Nephron progenitor cell (in vitro differentiated cells): ENCODE measurements at places on chromosomes 3 and 15.

- no peak for DNase-seq
Observed at GRCh38 chr15:83163032-83163431, 44.6 kb downstream of the HDGFL3 start.

DNA sequence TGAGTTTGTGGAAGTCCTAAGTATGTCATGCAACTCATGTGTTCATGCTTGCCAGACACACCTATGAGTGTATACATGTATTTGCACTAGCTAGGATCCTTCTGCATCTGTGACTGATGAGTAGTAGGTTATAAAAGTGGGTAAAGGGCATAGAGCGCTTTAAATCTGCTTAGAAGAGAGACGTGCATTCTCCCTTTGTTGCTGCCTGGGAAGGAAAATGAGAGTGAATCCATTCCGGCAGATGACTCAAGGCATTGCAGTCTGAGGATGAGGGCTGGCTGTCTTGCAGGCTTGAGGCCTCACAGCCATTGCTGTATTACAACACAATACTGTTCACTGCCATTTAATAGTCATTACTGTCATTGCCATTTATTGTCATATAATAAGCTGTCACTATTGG lies 120.8 kb upstream of the UMPS start:
- DNase-seq: no peak

- DNase-seq: peak; percentile 53
Observed at GRCh38 chr3:66037986-66038369, 740 bp downstream of the MAGI1 start.

DNA sequence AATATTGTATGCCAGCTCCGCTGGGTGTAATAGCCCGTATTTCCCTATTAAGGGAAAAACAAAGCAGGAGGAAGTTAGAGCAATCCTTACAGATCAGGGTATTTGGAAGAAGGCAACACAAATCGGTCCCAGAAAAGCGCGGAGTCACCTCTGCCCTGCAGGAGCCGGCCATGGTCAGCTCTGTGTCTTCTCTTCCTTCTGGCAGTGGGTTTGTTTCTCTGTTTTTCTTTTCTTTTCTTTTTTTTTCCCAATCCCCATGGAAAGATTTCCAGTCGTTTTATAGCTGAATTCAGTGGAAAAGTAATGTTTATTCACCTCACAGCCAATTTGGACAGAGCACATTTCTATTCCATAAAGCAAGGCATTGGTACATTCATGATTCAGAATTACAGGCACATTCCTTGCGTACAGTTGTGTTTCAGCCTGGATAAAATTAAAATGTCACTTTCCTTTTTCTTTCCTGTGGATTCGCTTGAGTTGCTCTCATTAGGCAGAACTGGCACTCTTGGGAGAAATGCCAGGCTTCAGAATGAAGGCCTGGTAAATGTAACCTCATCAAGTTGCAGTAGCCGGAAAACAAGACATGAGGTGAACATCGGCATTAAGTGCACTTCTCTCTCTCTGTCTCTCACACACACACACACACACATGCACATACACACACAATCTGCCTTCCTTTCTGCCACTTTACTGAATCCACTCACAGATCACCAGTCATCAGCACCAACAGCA lies 204.5 kb upstream of the UBE2E1 start:
- DNase-seq: no peak

- peak; percentile 26 for DNase-seq
Observed at GRCh38 chr3:8324747-8325146, 176.9 kb upstream of the LMCD1 start.

GRCh38 chr3:188000361-188000861 lies 153.5 kb upstream of the LPP start:
- DNase-seq: no peak

DNA sequence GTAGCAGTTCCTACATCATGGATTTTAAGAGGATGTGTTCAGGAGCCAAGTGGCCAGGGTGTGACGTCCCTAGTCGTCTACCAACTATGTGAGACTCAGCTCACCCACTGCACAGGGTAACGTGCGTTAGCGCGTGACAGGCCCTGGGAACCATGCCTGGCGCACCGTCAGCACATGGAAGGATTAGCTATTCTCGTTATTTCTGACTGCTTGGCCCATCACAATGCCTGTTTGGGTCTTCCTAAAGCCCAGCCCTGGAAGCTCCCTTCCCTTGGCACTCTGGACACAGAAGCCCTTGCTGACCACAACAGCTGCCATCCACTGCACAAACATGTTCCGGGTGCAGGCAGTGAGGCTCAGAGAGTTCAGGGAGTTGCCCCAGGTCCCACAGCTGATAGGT lies 91.0 kb upstream of the RPL32 start:
- DNase-seq: no peak

GRCh38 chr3:95387242-95388021 lies 1324.6 kb downstream of the NSUN3 start:
- no peak for DNase-seq

- no peak for DNase-seq
Observed at GRCh38 chr15:63554337-63554927, 42.8 kb upstream of the FBXL22 start.

- no peak for DNase-seq
Observed at GRCh38 chr3:71358243-71358642, 225.3 kb downstream of the FOXP1 start.

- DNase-seq: no peak
Observed at GRCh38 chr3:118472586-118472985, 562.1 kb downstream of the IGSF11 start.
